ENCODE measurements at places on chromosomes 16 and 17.

- no peak for DNase-seq
Measured at GRCh38 chr17:78391051-78391431, 12.6 kb downstream of the PGS1 start.

DNA sequence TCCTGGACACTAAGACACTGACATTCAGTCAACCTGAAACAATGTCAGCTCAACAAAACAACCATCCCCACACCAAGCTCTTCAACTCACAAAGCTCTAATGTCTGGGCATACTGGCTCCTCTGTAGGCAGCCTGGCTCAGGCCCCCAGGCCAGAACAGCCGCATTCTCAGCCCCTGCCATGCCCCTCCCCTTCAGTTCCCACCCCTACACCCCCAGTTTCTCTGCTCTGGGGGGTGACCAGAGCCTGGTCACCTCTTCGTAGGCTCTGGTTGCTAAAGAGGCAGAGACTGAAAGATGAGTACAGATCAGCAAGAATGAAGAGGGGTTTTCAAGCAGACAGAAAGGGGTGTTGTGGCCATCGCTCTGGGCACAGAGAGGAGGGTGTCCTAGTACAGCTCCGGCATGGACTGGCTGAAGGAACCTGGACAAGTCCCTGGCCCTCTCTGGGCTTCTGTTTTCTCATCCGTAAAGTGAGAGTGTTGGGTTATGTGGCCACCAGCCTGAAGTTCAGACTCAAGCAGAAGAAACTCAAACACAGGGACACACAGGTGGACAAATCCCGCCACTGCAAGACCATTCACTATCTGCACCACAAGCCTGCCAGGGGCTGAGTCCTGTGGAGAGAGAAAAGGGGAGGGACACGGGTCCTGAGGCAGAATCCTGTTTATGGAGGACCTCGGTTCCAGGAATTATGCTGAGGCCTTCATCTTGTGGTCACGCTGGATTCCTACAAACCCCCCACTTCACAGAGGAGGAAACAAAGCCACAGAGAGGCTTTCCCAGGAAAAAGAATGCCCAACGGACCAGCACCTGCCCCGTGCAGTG is 987 bp upstream of the SLC4A1 start:
- DNase-seq, result no peak

DNA sequence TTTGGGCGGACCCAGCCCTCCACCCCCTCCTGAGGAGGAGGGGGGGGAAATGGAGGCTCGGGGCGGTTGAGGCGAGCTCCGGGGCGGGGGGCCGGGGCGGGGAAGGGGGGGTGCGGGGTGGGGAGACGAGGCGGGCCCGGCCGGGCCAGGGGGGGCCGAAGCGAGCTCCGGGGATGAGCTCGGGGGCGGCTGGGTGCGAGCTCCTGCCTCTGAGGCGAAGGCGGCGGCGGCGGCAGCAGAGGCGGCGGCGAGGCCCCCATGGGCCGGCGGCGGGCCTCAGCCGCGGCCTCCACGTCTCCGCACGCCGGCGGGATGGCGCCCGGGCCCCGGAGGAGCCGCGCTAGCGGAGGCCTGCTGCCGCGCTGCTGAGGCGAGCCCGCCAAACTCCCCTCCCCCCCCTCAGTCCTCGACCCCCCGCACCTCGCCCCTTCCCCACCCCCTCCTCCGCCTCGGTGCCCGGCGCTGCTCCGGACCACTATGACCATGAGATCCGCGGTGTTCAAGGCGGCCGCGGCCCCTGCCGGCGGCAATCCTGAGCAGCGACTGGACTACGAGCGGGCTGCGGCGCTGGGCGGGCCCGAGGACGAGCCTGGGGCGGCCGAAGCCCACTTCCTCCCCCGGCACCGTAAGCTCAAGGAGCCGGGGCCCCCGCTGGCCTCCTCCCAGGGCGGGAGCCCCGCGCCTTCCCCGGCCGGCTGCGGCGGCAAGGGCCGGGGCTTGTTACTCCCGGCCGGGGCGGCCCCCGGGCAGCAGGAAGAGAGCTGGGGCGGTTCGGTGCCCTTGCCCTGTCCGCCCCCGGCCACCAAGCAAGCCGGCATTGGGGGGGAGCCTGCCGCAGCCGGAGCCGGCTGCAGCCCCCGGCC is 596 bp downstream of the MSL1 start:
- DNase-seq, result no peak

DNA sequence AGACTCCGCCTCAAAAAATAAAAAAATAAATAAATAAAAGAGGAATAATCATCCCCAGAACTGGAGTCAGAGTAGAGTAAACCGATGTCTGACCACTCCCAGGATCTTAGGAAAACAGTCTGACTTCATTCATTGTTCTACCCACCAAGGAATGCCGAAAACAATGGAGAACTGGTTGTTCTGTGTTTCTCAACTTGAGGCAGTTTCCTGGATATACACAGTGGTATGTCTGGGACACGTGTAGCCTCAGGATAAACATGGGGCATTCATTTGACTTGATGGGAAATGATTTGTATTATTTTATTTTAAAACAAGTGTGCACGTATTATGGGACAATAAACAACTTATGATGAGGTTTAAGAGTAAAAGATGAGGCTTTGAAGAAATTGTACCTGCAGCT is 32.8 kb upstream of the PAFAH1B1 start:
- no peak for DNase-seq

DNA sequence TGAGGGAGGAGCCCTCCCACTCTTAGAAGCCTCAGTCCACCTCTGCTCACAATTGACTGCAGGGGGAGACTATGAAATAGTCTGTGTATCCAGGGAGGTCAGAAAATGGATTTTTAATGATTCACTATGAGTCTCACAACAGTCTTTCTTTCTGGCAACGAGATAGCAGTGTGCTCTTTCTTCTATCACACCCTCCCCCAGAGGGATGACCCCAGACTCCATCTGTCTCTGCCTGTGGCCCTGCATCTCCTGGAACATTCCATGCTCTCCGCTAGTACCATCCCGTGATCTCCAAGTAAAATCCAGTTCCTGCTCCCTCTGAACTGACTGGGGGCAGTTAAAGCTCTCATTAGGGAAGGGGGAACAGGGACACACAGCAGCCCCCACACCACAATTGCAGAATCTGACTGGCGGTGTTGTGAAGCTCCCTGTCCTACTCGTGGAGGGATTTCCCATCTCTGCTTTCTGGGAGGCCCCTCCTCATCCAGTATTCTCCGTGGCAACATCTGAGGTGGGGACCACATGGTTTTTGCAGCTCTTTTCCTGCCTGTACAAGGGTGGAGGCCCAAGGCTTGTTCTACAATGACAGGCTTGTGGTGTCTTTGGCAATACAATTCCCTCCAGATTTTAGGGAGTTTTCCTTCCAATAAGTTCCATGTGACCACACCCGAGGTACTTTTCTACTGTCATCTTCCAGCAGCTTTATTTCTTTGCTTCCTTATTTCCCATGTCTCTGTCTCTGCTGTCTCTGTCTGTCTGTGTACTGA is 19.4 kb downstream of the NATD1 start:
- DNase-seq, result no peak

GRCh38 chr17:39131616-39132015 is 19.8 kb downstream of the PLXDC1 start:
- no peak for DNase-seq

DNA sequence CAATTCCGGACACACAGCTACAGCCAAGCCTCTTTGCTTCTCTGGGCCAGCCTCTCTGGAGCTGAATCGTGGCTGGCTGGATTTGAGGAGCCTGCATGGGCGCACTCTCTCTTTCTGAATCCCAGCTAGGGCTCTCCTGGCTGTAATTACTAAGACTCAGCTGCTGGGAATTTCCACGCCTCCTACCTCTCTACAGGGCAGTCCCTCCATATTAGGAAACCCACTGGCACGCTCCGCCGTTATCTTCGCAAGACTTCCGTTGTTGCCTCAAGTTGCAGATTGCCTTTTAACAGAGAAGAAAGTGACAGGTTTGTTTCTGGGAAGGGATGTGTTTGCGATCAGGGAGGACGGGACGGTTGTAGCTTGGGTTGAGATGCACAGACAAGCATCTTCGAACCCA is 188.4 kb upstream of the NLRP1 start:
- no peak for DNase-seq

GRCh38 chr16:87823181-87823929 is 46.0 kb downstream of the SLC7A5 start:
- DNase-seq, result no peak

- DNase-seq, result no peak
Measured at GRCh38 chr17:83131401-83132011, 52.1 kb downstream of the METRNL start.

DNA sequence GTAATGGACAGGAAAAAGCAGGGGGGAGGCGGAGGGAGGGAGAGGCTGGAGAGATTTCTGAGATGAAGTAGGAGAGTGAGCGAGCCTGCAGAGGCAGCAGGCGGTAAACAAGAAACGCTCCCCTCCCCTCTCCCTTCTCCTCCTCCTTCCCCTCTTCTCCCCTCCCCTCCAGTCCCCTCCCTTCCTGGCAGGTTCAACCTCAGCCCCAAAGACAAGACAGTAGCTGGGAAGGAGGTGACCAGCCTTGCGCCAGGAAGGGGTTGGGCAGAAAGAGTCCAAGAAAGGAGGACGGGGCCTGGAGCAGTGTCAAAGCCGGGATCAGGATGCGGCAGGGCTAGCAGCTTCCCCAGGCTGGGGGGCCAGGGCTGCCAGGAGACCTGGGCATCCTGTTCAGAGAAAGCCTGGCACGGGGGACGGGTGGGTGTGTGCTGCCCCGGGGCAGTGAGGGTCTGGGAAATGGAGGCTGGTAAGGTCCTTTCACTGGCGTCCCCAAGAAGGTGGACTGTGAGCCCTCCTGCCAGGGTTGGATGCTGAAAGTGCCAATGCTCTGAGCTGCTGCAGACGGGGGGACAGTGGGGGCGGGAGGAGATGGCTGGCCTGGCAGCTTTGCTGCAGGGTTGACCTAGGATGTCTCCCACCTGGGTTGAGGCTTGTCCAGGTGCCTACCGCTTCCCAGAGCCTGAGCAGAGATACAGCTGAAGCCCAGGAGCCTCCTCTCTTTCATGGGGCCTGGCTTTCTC is 261.6 kb upstream of the TNRC6C start:
- no peak for DNase-seq

GRCh38 chr17:63189930-63190329 is 223.9 kb downstream of the TANC2 start:
- DNase-seq, result no peak

GRCh38 chr17:27596096-27596495 is 34.9 kb upstream of the LGALS9 start:
- no peak for DNase-seq

DNA sequence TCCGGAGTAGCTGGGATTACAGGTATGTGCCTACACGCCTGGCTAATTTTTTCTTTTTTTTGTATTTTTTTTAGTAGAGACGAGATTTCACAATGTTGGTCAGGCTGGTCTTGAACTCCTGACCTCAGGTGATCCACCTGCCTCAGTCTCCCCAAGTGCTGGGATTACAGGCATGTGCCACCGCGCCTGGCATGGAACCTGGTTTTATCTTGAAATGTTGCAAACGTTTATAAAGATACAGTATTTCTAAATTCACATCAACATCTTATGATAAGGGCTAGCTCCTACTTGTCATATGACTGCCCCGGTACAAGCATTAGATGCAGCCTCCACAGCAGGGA is 1.5 kb upstream of the IST1 start:
- no peak for DNase-seq

GRCh38 chr16:47053895-47054294 is 80.4 kb upstream of the DNAJA2 start:
- DNase-seq, result no peak

- no peak for DNase-seq
Measured at GRCh38 chr16:769184-769784, 8.8 kb downstream of the MSLN start.

- DNase-seq, result no peak
Measured at GRCh38 chr16:8859913-8860881, 8.6 kb downstream of the CARHSP1 start.

DNA sequence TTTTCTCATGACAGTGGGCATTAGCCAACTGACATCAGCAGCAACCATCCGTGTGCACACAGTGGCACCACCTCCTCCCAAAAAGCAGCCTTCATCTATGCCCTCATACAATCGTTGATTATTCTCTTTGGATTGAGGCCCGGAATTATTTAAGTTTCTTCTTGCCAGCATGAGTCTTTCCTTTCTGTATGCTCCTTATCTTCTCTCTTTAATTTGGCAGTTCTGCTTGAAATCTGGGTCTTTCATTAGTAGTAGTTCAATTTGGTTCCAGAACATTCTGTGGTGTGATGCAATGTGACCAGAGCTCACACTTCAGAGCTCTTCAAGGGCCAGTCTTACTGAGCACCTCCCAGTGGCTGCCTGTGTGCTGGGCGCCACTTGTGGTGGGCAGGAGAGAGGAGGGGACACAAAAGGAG is 52.2 kb upstream of the STH start:
- no peak for DNase-seq

DNA sequence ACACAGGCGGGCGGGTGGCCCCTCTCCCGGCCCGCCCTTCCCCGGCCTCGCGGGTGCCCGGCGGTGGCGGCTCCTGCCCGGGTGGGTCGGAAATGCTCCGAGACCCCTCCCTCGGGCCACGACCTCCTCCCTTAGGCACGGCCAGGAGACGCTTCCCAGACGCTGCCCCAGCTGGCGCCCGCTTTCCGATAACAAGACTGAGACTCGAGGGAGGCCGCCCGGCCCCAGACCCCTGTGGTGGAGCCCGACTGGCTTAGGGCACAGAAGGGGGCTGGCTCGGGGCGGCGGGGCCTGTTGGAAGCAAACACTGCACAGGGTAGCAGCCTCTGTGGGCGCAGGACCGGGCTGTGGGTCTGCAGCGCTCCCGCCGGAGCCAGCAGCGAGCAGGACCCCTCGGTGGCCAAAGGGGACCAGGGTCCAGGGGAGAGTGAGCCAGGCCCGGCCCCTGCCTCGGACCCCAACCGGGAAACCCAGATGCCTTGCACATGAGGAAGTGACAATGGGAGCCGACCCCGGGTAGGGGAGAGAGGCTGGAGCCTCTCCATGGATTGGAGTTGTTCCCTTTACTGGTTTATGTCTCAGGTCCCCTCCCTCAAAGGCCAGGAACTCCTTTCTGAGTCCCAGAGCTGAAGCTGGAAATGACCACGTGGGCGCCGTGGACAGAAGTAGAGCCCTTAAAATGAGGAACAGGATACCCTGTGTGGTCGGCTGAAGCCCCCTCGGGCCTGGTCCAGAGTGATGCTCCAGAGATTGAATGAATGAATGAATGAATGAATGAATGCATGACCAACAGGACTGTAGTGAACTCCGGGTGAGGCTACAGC is 19.8 kb upstream of the ADCY7 start:
- no peak for DNase-seq

DNA sequence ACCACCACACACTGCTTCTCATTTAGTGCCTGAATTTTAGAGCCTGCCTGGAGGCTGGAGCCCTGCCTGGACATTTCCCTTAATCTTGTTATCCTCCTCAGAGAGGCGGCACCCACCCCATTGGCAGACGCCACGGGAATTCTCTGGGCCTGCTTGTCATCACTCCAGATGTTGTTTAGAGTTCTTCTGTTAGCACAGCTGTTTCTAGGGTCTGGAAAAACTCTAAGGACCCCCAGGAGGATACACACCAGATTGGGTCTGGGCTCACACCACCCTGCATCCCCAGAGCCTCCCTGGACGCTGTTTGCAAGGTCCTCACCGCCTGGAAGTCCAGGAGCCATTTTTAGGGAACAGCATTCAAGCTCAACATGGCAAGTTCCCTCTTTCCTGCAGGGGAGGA is 565 bp upstream of the XAF1 start:
- DNase-seq, result no peak
